ENCODE measurements at places on chromosomes 6 and 20.

DNA sequence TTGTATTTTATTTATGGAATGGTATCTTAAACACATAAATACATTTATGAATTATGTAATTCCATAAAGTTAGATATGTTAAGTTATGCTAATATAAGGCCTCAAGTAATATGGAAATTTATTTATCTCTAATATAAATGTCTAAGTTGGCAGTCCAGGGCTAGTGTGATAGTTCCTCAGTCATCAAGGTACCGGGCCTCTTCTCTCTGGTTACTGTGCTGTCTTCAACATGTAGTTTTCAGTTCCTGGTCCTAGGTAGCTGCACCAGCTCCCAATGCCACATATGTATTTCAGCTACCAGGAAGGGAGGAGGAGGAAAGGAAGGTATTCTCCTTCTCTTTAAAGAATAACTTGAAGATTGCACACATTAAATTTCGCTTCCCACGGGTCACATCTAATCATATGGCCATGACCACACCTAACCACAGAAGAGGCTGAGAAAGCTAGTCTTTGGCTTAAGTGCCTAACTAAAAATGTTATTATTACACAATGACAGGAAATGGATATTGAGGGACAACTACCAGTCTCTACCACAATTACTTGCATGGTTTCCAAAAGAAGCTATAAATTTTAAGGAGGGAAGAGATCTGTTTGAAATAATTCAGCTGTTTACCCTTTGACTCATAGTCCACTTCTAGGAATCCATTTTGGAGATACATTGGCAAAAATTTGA is 68.6 kb downstream of the BCKDHB start:
- no peak for DNase-seq

DNA sequence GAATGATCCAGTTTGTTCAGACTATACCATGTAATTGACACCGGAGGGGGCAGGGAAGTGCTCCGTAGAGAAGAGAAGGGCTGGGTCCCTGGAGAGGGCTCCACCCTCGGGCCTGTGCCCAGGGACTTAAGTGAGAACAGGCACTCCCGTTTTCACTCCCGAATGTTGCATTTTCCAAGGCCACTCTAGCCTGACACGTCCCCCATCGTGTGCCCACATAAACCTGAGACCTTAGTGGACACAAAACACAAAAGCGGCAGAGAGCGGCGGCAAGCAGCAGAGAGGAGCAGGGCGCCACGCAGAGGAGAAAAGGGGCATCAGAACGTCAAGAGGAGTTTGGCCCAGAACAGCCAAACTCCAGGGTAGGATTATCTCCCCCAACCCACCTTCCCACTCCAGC is 1405.1 kb downstream of the GRIK2 start:
- DNase-seq: no peak

GRCh38 chr6:162014069-162014811 is 713.3 kb downstream of the PRKN start:
- no peak for DNase-seq

- DNase-seq: no peak
Measured at GRCh38 chr6:52621631-52622030, 44.8 kb upstream of the TRAM2 start.

DNA sequence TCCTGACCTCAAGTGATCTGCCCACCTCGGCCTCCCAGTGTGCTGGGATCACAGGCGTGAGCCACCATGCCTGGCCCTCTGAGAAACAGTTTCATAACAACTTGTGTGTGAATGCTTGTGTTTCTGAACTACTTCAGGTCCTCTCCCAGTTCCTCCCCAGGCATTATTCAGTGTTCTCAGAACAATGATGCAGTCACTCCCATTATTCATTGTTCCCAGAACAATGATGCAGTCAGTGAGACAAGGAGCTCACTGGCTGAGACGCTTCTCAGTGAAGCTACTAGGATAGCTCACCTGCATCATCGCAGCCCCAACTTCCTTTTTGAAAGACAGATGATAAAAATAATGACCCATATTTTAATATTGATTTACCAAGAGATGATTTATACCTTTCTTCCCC is 71.5 kb downstream of the NDUFAF5 start:
- no peak for DNase-seq

DNA sequence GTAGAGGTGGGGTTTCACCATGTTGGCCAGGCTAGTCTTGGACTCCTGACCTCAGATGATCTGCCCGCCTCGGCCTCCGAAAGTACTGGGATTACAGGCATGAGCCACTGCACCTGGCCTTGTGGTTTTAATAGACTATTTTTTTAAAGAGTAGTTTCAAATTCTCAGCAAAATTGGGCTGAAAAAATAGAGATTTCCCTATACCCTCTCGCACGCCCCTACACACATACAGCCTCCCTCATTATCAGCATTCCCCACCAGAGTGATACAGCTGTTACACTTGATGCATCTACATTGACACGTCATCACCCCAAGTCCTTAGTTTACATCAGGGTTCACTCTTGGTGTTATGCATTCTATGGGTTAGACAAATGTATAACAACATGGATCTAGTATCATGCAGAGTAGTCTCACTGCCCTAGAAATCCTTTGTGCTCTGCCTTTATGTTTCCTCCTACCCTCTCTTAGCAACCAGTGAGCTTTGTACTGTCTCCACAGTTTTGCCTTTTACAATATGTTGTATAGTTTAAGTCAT is 103.6 kb downstream of the CDYL start:
- no peak for DNase-seq

DNA sequence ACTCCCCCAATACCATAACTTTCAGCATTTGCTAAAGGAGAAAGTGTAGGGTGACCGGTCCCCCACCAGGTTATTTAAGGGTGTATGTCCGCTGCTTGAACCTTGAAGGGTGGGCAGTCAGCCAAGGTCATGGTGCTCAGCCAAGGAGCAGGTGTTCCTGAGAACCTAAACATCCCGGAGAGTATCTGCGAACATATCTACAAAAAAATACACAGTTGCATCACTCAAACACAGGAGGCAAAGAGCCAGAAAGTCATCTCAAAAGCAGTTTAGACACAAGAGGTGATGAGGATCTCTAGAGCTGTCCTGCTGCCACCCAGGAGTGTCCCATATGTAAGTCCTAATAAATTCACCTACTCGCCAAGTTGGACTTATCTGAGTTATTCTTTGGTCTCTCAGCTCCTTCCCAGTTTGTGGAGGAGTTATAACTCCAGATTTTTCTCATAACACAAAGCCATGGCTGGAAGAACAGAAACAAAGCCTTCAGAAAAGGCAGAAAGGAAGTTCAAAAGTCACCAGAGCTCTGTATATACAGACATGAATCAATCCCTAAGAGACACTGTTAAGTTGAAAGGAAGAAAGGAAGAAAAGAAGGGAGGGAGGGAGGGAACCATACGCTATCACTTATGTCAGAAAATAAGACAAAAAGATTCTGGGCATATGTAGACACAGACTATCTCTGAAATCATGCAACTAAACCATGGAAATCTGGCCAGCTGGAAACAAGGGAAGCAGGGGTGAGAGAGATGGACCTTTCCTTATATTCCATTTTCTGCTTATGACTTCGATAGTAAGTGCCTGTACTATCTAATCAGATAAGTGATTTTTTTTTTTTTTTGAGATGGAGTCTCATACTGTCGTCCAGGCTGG is 11.3 kb downstream of the MBOAT1 start:
- no peak for DNase-seq

- DNase-seq: no peak
Measured at GRCh38 chr6:14305131-14305530, 187.6 kb downstream of the CD83 start.

- DNase-seq: no peak
Measured at GRCh38 chr6:129936329-129937165, 75.4 kb upstream of the TMEM244 start.

DNA sequence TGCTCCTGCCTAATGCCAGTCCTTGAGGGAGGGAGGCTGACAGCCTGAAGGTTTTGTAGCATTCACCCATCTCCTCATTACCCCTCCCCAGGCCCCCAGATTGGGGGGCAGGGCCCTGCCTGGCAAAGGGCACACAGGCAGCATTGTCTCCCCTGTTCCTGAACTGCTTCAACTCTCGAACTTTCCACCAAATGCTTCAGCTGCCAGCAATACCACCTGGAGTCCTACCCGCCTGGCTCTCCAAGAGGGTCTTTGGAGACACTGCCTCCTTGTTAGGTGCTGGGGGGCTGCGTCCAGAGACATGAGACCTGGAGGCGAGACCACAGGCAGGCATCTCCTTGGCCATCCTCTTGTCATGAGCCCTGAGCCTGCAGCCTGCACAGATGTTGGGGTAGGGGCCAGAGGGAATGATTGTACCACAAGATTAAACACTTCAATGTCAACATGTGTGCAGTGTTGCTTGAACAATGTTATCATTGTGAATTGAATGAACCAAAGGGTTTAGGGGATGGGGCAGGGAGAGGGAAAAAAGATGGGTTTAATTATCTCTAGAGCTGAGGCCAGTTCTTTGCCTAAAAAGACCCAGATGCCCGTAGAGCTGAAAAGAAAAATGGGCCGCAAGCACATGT is 25.0 kb downstream of the BMP7 start:
- DNase-seq: no peak

- no peak for DNase-seq
Measured at GRCh38 chr20:48057251-48057650, 272.0 kb upstream of the SULF2 start.
